Stimulated activated CD4-positive, alpha-beta T cell treated with anti-CD3 and anti-CD28 coated beads, TNF-alpha, amount 100 ng/mL, for 4 hours (primary cell): ENCODE measurements at places on chromosomes 3 and 15.

- DNase-seq, result peak; percentile 83
Observed at GRCh38 chr3:71226565-71227269, 356.8 kb downstream of the FOXP1 start.

- no peak for DNase-seq
Observed at GRCh38 chr15:79060175-79060574, 30.4 kb downstream of the RASGRF1 start.

DNA sequence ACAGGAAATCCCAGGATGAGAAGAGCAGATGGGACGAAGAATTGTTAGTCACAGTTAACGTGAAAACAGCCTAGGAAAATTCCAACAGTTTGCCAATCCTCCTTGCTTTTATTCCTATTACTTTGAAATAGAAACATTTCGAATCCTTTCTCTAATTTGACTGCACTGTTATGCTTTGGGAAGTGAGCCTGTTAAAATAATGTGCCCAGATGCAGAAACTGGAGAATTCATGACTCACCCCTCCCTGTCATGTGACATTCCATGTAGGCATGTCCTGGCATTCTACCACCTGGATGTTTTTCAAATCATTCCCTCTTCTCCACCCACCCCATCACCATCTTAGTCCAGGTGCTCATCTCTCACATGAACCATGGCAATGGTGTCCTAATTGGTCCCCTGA, 107.3 kb downstream of the MINAR1 start:
- no peak for DNase-seq

DNA sequence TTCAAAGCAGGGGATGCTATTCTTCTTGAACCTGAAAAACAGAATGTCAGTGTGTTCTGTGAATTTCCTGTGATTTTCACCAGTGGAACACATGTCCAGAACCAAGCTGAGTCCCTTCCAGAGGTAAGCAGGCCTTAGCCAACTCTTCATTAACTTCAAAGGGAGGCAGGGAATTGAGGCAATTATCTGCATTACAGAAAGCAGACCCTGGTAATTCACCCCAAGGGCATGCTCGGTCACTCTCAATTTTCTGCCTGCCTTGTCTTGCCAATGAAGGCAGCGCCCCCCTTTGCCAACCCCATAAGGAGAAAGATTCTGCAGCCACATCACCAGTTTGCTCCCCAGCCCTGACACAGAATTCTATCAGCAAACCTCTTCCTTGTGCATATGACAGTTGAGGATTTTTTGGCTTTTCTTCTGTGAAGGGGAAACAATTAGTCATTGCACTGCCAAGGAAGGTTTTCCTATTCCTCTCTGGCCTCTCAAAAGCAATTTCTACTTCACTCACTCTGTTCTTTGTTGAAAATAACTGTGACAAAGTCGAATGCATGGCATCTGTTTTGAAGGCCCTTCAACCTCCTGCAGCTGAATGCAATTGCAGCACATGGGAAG, 85.3 kb downstream of the HHLA2 start:
- no peak for DNase-seq

DNA sequence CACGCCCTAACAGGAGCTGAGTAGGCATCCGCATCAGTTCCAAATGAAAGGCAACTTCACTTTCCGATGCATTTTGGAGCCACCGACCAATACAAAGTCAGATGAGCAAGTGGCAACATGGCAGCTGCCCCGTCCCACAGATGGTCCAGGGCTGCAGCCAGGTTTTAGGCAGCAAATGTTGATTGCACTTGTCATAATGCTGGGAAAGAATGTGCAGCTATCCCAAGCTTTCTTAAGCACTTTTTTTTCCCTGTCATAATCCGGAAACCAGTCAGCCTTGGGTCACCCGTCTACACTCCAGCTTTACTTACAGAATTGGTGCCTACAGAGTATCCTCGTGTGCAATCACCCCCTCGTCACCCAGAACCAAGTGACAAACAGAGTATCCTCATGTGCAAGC, 147.7 kb downstream of the CHSY1 start:
- DNase-seq, result no peak

GRCh38 chr15:92714077-92714476, 58.5 kb upstream of the FAM174B start:
- no peak for DNase-seq

GRCh38 chr3:159672728-159673688, 315.6 kb upstream of the IL12A start:
- no peak for DNase-seq

DNA sequence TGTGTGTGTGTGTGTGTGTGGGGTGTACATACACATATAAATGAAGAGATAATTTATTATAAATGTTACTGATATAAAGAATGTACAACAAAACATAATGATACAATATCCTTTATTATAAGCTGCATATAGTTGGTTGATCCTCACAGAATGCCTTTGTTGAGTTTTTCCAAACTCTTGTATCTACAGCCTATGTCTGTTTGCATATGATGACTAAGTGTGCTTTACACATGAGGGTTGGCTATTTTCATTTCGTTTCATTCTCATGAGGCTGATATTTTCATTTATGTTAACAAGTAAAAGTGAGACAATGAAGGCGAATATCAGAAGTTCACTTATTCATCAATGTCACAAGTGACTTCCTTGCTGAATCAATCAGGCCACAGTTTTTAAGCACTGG, 45.1 kb downstream of the TM2D3 start:
- no peak for DNase-seq

GRCh38 chr15:44289259-44289790, 806 bp downstream of the GOLM2 start:
- no peak for DNase-seq
